ENCODE measurements at places on chromosomes 12 and 14.

GRCh38 chr14:54662491-54663133 lies 95.7 kb downstream of the SAMD4A start:
- no peak for DNase-seq

DNA sequence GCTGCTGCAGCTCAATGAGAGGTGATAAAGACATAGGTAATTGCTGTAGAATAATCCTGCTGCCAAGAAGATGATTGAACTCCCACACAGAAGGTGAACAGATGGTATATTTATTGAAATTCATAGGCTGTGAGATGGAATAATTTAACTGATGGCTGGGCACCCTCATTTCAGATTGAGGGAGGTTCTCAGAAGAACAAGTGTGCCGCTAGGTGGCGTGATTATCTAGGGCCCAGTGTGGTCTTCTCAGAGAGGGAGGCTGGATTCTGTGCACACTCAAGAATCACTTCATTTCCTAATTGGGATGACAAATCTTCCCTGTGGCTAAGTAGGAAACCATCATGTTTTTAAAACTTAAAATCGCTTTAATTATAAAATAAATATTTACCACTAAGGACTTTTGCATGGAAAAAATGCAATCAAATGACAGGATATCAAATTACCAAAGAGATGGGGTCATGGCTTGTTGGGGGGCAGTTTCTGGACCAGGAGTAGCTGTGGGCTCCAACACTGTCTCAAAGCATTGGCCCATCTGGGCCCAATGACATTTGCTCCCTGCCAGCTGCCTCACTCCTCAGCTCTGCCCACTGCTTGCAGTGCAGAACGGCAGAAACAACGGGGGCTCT lies 132.3 kb downstream of the SNAPC1 start:
- DNase-seq: peak; percentile 70

DNA sequence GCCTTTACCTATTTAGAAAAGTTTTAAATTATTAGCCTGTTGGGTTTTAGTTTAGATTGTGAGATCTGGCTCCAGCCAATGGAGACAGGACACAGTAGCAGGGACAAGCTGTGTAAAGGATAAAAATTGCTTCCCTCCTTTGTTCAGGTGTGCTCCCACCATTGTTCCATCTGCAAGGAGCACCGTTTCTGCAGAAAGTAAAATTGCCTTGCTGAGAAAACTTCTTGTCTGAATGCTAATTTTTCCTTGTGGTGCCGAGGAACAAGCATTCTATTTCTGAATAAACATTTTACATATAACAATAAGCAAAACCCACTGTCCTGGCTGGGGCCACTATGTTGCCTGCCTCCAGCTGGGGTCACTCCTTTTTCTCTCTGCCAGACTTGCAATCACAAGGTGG lies 72.7 kb upstream of the ZFP36L1 start:
- peak; percentile 22 for DNase-seq

- peak; percentile 84 for DNase-seq
Observed at GRCh38 chr12:121132601-121133481, at the start of gene P2RX7. P2RX7 (plus strand) TSS chr12:121132876; CDS start chr12:121132971, 95 bp downstream.

- DNase-seq: no peak
Observed at GRCh38 chr14:102491786-102492530, 17.6 kb downstream of the ANKRD9 start.

DNA sequence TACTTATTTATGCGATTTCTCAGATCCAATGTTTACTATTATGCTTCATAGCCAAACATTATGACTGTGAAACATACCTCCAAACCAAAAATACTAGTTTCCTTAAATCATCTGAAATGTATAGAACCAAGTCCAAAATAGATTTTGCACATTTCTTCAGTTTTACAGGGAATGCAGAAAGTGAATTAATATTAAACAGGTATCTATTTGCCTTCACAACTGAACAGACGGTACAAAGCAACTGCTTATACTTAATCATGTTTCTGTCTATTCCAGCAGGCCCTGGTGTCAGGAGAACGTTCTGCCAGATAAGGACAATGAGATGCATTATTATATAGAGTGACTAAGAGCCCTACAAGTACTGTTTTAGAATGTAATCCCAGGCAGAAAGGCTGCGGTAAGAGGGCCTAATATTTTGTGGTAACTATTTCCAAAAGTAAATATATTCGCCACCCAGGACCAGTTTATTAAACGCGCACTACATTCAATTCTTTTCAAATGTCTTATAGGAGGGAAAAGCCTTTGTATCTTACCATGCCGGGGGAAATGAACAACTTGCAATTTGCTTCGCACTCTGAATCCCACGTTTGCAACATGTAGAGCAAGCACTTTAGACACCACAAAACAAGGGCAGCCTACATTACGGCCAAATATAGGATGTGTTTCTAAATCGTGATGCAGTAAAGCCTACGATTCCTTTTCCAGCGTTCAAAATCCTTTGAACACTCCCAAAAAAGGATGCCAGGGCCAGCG lies 1.5 kb downstream of the CORO1C start:
- no peak for DNase-seq

- peak; percentile 72 for DNase-seq
Observed at GRCh38 chr12:84738481-84738972, 174.1 kb downstream of the SLC6A15 start.

- peak; percentile 86 for DNase-seq
Observed at GRCh38 chr14:103549361-103550311, 12.8 kb downstream of the BAG5 start.

DNA sequence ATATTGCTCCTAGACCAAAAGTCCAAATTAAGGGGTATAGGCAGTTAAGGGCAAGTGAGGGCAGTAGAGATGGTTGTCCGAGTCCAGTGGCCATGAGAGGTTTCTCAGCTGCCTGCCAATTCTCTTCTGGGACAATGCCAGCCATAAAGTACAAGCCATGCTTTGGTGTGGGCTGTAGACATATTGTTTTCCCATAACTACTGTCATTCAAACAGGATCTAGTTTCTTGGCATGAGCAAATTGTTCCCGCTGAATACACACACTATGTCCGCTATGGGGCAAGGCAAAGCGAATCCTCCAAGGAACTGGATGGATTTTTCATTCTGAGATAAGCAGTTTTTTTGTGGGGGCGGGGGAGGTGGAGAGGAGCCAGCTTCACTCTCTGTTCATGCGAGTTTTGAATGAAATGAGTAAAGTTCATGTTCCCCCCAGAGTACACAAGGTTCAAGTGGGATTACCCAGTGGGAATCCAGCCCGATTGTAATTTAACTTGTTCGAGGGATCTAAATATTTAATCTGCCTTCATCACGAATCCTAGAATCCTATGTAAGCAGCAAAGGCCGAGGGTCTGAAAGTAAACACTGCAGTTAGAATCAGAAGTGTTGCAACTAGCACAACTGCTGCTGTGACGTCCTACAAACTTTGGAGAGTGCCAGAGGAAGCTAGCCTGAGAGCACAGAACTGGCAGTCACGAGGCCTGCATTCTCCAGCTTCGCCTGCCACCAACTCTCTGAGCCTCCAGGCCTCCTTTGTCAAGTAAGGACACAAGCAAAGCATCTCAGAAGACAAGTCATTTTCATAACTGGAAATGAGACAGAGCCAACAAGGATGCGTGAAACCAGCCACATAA lies 137.0 kb downstream of the CRADD start:
- DNase-seq: no peak

GRCh38 chr12:18907728-18908127 lies 169.8 kb downstream of the CAPZA3 start:
- no peak for DNase-seq

DNA sequence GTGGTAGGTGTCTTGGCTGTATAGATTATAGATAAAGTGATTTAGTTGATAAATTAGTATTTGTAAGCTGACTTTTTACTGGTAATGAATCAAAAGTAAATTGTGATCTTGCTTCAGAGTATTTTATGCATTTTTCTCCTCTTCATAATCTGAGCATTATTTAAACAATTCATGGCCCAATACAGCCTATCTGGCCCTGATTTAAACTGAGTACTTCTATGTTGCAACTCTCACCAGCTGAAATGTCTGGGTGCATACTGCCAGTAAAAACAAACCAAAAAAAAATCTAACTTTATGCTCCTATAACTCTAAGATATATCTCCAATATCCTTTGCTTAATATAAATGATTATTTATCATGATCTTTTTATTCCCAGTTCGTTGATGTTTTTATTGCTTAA lies 86.6 kb downstream of the MIA2 start:
- DNase-seq: no peak
